Right atrium auricular region (tissue), 2 donors: ENCODE measurements at places on chromosomes 11 and 22. TPM values are rescaled to one million over a fixed set of nuclear protein-coding genes. Genes with fewer than 3 reads are reported as not detected.

DNA sequence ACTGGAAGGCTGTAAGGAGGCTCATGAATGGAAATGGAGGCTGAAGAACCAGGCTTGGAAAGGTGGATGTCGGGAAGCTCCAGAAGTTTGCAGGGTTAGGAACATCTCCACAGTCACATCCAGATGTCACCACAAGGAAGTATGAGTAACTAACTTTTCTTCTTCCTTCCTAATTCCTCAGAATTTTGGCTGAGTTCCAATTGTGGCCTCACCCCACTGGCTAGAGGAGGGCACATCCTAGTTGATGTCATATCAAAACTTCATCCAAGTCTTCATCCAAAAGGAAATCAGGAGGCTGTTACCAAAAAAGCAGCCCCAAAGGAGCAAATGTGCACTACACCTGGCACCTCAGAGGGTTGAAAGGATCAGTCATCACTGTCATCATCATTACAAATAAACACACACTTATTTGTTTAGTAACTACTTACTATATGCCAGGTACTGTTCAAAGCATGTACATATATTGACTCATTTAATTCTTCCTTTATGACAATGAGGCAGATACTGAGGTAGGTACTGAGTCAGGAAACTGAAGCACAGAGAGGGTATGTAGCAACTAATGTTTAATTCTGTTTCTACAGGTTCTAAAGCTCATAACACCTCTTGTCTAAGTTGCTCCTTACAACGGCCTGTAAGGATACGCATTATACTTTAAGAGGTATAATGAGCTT is 7.3 kb upstream of the PTPN5 start:
- no peak for DNase-seq

GRCh38 chr22:24144056-24144777 is 37.1 kb upstream of the SUSD2 start:
- DNase-seq = no peak

GRCh38 chr22:17724678-17725499 is 49.4 kb downstream of the BID start:
- no peak for DNase-seq

DNA sequence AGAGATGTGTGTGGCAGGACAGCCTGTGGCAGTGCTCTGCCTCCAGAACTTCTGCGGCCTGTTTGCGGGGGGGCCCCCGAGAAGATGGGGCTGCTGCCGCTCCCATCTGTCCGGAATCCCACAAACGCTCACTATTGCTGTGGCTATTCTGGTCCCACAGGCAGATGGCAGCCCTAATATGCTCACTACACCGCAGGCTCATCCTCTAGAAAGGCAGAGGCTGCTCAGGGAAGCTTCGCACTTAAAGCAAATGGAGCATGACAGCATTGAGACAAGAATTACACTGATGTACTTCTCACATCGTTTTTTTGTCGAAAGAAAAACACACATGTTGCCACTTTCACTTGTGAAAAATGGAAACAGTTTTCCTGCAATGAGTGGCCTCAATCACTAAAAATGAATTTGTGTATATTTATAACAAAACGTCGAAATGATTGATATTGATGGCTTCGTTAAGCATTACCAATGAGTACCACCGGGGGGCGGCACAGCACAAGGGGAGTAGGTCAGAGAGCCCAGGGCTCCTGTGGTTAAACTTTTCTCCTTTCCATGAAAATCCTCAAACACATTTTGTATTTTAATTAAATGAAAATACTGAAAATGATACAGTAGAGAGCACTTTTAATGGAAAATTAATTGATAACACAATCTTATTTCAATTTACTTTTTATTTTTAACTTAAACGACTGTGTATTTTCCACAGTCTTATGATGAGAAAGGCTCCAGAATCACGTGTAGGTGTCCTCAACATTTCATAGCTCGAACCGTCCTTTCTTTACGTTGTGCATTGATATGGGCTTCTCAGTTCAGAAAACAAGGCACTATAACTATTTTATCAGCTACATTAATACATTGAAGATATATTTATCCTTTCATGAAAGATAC is 69.1 kb downstream of the CTTN start:
- peak; percentile 68 for DNase-seq

GRCh38 chr22:36252754-36253522 is at the start of gene APOL1:
APOL1 (plus strand) TSS chr22:36253133; CDS start chr22:36254956, 1,823 bp downstream.
- DNase-seq = no peak

GRCh38 chr22:39135092-39135896 is 17.2 kb downstream of the CBX7 start:
- no peak for DNase-seq

DNA sequence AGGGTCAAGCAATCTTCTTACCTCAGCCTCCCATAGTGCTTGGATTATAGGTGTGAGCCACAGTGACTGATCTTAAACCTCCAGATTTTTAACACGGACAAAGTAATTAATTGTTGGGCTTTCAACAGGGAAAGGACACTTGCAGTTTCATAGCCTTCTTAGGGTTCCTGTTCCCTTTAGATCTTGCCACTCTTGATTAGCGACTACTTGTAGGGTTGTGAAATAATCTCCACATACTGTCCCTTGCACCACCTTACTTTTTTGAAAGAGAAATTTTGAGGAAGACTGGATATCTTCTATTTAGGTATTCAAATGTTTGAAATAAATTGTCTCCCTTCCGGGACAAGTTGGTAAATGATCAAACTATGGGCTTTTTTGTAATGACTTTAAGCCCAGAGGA is 7.6 kb downstream of the MS4A4E start:
- no peak for DNase-seq

DNA sequence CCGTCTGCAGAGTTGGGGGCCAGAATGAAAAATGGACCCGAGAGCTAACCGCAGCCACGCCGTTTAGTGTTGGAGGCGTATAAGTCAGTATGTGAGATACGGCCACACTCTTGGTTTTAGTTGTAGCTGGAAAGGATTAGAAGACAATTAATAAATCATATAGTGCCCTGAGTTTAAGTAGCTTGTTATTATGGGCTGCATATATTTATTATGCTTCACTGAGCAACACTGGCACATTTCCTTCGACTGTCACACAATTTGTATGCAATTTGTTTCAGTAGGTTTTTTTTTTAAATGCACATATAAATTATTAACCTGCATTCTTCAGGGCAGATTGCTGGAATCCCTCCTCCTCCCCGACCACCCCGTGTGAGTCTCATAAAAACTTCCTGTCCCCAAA is 56.9 kb downstream of the PKNOX2 start:
- DNase-seq = no peak

GRCh38 chr22:47396105-47396504 is 633.7 kb downstream of the TBC1D22A start:
- no peak for DNase-seq

GRCh38 chr11:93784145-93784934 is at the start of gene MED17:
MED17 (plus strand) TSS chr11:93784282; CDS start chr11:93784514, 232 bp downstream.
- DNase-seq = peak; percentile 93

- DNase-seq = no peak
Measured at GRCh38 chr22:41834005-41834944, 1.4 kb downstream of the SREBF2 start.

DNA sequence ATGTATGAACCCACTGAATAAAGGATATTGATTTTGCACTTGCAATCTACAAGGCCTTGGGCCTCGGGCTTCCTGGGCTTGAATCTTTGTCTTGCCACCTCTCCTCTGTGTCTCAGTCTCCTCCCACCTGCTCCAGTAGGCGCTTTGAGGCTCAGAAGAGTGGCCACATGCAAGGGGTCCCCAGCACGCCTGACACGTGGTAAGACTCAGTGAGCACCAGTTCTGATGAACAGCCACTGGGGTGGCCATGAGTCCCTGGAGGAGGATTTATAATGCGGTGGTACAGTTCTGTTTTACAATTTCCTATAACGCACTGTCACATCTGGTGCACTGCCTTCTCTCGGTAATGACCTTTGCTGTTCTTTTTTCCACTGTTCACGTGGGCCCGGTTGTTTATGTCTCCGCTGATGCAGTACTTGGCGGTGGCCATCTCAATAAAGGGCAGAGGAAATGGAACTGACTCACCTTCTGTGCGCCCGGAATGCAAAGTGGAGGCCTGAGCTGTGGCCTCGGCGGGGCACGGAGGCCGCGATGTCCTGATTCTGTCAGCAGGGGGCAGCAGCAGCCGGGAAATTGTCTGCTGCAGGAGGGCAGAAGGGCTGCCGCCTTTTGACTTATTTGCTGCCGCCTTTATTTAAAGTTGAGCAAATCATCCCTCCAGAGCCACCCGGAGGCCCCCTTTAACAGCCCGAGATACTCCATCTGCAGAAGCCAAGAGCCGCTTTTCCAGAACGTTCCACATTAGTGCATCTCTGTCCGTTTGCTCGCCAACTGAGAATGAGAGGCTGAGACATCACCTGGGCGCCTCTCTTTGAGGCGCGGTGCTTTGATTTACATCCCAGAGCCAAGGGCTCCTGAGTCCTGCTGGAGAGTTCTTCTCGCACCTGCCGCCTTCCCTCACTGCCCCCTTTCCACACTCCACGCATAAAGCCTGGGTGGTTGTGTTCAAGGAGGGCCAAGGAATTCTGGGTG is 6.0 kb upstream of the IFT27 start:
- DNase-seq = peak; percentile 82

DNA sequence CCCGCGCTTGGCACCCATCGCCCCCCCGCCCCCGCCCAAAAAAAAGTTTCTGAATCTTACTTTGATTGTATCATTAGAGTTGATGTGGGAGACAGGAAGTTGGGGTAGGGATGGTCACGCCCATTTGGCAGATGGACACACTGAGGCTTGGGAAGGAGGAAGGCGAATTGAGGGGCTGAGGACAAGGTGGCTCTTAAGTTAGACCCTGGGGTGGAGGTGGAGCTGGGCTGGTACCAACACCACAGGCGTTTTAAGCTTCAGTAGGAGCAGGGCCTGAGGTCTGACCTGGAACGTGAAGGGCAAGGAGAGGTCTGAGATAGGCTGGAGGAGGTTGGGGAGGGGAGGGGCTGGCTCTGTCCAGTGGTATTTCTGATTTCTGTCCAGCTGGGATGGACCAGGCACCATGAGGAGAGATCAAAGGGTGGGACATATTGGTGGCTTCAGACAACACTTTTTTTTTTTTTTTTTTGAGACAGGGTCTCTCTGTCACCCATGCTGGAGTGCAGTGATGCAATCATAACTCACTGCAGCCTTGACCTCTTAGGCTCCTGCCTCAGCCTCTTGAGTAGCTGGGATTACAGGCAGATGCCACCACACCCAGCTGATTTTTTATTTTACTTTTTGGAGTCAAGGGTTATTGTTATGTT is 799 bp upstream of the CDC42BPG start:
- no peak for DNase-seq

- no peak for DNase-seq
Measured at GRCh38 chr22:37669586-37669985, 5.8 kb upstream of the LGALS1 start.

DNA sequence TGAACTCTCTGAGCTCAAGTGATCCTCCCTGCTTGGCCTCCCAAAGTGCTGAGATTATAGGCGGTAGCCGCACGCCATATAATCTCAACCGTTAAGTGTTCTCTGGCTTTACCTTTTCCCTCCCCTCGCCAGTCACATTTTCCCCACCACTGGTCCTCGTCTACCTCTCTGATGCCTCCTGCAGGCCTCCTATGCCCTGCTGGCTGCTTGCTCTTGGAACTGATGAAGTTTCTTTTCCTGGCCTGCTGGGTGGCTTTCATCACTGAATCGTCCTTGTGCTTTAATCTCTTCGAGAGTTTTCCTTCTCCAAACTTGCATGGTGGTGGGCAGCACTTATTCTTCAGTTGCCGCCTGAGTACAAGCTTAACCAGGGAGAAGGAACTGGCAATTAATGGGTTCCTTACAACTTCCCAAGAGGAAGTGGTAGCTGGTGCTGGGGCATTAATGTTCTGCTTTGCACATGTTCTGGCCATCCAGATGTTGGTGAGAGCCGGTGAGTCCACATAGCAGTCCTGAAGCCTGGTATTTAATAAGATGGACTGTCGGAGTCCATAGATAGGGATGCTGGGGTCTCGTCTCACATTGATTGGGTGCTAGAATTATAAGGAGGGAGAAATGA is 1.3 kb downstream of the C22orf31 start:
- no peak for DNase-seq

DNA sequence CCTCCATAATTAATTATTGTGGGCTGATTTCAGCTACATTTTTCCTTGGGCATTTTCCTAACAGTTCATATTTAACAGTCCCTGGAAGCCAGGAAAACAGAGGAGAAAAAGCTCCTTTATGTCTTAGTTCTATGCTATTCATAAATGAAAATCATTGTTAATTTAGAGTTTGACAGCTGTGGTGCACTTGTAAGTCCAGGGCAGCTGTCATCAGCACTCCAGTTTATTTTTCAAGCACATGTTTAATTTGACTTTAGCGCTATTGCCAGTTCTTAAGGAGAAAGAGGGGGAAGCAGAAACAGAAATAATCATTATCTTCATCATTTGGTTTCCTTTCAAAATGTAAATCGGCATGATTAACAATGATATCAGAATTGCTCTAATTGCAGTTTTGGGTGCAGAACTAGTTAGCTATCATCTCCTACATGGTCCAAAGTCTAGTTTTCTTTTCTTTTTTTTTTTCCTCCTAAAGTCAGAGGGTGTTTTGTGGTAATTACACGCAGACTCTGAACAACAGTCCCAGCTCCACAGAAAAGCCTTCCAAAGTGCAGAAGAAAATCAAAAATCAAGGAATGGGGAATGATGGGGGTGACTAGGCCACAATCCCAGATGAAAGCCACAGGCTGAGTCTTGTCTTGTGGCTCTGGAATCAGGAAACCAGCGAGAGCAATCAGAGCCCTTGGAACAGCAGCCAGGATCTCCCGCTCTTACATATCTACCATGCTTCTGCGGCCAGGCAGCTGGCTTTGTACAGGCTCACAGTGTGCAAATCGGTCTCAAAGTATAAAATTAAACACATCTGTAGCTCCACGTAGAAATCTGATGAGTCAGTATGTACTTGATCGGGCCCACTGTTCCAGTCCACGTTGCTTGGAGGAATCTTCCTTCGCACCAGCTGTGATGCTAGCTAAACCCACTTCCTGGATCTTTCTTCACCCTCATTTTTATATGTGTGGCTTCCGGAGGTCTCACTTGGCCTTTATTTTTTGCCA is 91.9 kb downstream of the SPON1 start:
- no peak for DNase-seq

DNA sequence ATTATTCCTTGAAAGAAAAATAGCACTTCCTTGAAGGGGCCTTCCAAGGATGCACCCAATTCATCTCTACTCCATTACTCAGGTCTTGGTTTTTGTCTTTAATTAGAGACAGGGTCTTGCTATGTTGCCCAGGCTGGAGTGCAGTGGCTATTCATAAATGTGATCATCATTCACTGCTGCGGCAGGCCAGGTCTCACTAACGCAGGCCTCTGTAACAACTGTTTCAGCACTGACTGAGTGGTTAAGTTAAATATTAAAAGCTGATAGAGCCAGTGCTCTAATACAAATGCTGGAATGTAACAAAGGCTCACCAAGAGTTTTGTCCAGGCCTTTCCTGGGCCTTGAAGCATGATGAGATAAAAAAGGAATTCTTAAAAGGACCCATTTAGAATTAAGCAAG is 61.4 kb upstream of the GNAZ start:
- no peak for DNase-seq

- no peak for DNase-seq
Measured at GRCh38 chr11:90171359-90171758, 36.9 kb downstream of the NAALAD2 start.

GRCh38 chr11:61176446-61176845 is 15.2 kb upstream of the VPS37C start:
- DNase-seq = no peak

Gene PDGFD
- 14.4 TPM for total RNA-seq

Gene SLC25A17
- total RNA-seq = 7.2 TPM

Gene HIC2
- total RNA-seq = 3.3 TPM

Gene MMP13
- total RNA-seq = not detected

Gene PLEKHA7
- 18.8 TPM for total RNA-seq

Gene CCDC81
- not detected for total RNA-seq

Gene MPPED1
- not detected for total RNA-seq

Gene GRAMD1B
- total RNA-seq = 3.1 TPM

Gene LINC01488
- total RNA-seq = not detected
